ENCODE measurements at places on chromosomes 7 and 10.

GRCh38 chr7:71422104-71422503 is 290.2 kb downstream of the GALNT17 start:
- no peak for DNase-seq

GRCh38 chr7:156845379-156846101 is 47.4 kb downstream of the LMBR1 start:
- no peak for DNase-seq

GRCh38 chr7:105202616-105203015 is 186.1 kb downstream of the SRPK2 start:
- DNase-seq, result no peak

DNA sequence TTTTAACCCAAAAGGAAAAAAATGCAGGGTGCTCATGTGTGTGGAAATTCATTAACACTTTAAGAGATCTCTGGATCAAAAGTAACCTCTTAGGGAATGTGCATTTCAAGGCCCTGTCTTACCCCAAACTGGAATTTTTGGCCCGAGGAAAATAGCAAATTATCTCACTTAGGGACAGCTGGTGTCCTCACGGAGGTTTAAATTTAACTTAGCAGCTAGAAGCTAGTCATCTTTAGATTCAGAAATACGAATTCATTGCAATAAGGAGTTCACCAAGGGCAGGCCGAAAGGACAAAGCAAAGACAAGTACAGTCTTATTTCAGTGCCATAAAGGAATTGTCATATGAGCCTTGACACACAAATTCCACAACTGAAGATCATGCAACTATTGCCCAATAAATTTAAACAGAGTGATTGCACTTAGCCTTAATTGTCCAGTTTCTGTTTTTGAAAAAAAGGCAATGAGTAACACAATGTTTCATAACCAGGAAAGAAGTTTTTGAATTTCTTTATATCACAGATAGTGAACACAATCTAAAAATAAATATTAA is 22.4 kb upstream of the SEMA3C start:
- DNase-seq, result peak; percentile 64

DNA sequence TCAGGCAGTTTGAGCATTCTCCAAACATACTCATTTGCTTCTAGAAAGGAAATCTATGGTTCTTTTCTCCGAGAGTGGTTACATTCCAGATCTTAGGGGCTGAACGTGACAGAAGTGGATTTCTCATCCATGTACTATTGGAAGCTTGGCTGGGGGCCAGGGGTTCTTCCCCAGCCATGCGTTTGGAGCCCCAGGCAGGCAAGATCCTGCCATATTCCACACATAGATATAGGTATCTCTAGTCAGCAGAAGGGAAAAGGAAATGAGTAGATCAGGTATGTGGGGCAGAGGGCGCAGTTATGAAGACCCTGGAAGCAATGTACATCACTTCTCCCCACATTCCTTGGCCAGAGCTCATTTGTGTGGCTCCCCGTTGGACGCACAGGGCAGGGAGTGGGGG is 299.8 kb downstream of the CCDC3 start:
- DNase-seq, result no peak

GRCh38 chr7:137091396-137091795 is 222.9 kb downstream of the CHRM2 start:
- DNase-seq, result no peak

- DNase-seq, result no peak
These were observed 19.2 kb downstream of the ADAP1 start for GRCh38 chr7:935164-935873.

- DNase-seq, result no peak
These were observed 156.5 kb downstream of the DOCK4 start for GRCh38 chr7:112049555-112050249.

DNA sequence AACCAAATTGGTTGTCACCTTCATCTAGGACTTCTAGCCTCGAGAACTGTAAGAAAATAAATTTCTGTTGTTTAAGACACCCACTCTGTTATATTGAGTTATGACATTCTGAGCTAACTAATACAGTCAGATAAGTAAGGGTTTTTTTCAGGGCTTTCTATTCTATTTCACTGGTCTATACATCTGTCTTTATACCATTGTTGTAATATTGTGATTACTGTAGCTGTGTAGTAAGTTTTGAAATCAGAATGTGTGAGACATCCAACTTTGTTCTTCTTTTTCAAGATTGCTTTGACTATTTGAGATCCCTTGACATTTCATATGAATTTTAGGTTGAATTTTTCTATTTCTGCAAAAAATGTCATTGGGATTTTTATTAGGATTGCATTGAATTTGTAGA is 7.5 kb downstream of the IFIT1 start:
- DNase-seq, result peak; percentile 47

GRCh38 chr10:132766291-132766690 is 19.7 kb downstream of the NKX6-2 start:
- DNase-seq, result no peak

DNA sequence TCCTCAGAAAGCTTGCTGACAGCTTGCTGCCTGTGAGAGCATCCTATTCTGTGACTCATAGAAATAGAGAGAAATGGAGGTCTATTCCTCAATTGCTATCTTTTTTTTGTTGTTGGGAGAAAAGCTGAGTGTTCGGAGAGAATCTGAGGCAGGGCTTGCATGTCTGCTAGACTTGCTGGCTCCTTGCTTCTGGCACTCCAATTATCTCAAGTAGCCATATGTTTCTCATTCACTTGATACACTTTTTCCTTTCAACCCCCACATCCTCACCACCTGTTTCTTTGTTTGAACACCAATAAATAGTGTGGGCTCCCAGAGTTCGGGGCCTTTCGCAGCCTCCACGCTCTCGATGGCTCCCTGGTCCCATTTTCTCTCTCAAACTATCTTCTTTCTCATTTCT is 172.2 kb downstream of the SH2D4B start:
- no peak for DNase-seq

DNA sequence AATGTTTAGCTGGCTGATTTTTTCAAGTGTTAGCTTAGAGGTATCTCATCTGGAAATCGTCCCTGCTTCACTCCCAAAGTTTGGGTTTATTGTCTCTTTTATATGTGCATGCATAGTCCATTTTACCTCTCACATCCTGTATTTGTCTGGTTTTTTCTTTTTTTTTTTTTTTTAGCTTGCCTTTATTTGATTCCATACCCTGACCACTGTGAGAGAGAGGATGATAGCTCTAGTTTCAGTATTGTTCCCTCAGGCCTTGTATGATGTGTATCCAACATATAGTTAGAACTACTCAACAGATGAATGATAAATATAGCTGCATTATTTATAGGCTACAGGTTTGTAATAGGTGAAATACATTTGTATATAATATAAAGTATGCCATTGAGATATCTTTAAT is 29.9 kb downstream of the PCGF5 start:
- no peak for DNase-seq

- DNase-seq, result no peak
These were observed 14.2 kb downstream of the IGF2BP3 start for GRCh38 chr7:23456093-23456492.

- peak; percentile 71 for DNase-seq
These were observed at the start of gene MDFIC for GRCh38 chr7:114922026-114922651. Gene MDFIC (plus strand): TSS chr7:114922094. CDS start chr7:114923034, 940 bp downstream.

DNA sequence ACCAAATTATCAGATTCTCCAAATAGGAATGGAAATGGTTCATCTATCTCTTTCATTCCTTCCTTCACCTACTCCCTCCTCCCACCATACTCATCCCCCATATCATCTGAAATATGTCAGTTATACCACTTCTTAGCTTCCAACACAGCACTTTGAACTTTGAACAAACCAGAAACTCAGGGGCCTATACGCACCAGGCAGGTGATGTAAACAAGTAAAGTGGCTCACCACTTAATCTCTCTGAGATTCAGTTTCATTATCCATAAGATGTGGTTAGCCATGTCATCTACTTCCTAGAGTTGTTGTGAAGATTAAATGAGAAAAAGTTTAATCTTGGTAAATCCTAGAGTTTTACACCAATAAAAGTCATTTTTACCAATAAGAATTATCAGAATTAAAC is 65.9 kb upstream of the LRRN3 start:
- DNase-seq, result no peak

- no peak for DNase-seq
These were observed 12.6 kb downstream of the GTF2IRD1 start for GRCh38 chr7:74466196-74466813.

DNA sequence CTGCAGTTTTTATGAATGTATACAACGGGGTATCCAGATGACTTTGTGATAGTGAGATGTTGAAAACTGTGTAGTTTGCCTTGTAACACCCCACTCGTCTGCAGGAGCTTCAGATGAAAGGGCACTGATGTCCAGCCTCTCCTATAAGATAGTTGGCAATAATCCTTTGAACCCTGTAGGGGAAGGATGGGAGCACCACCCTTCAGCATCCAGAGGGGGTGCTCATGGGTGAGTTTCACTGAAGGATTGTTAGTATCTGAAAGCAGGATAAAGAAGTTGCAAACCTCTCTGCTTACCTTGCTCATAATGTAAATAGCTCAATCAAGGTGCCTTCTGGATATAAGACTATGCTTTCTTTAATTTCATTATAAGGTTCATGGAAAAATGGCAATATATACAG is 201.5 kb downstream of the TMEM178B start:
- DNase-seq, result no peak

- no peak for DNase-seq
These were observed 174.4 kb upstream of the PCLO start for GRCh38 chr7:83337050-83337449.

GRCh38 chr7:92768501-92769393 is 67.6 kb downstream of the CDK6 start:
- DNase-seq, result peak; percentile 69

- DNase-seq, result no peak
These were observed 508.4 kb downstream of the NRG3 start for GRCh38 chr10:82383350-82383749.

DNA sequence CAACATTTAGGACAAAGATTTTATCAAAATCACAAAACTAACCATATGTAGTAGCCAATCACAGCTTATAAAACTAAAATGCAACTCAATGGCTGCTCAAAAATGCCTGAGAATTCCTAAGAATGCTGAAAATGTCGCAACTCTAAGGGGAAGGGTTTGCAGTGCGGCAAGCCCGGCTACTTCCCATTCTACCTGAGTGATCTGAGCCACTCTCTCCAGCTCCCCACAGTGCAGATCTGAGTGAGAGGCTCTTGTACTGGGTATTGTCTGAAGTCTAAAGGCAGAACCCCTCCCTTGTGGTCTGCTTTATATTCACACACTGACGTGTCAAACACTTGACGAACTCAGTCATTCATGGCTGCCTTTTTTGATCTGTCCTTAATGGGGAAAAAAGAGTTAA is 28.9 kb downstream of the RAB11FIP2 start:
- DNase-seq, result peak; percentile 2

DNA sequence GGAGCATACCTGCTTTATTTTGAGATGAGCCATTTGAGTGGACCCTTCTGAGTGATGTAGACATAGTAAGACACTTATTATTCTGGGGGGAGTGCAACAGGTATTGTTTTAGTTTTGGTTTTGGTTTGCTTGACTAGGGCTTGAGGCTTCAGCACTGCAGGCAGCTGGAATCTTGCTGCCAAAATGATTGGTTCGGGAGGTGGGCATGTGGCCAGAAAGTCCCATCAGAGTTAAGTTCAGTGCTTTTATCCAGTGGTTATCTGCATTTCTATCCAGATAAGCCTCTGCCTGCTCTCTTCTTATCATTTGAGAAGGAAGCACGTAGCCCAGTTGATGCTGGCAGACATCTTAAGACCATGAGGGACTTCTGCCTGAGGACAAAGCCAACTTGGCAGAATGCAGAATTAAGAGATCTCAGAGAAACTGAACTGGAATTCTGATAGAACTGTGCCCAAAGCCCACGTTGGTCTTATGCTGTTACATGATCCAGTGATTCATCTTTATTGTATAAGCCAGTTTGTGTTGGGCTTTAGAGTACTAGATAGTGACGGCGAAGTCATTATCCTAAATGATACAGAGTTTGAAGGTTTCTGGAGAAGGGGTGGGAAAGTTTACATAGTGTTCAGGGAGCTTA is 9.6 kb upstream of the JAZF1 start:
- no peak for DNase-seq

GRCh38 chr7:127587663-127588018 is 570 bp upstream of the ARF5 start:
- peak; percentile 10 for DNase-seq

GRCh38 chr10:124248056-124249045 is 155.0 kb upstream of the CHST15 start:
- peak; percentile 44 for DNase-seq

GRCh38 chr10:108249940-108250339 is 1085.4 kb upstream of the SORCS1 start:
- DNase-seq, result no peak

DNA sequence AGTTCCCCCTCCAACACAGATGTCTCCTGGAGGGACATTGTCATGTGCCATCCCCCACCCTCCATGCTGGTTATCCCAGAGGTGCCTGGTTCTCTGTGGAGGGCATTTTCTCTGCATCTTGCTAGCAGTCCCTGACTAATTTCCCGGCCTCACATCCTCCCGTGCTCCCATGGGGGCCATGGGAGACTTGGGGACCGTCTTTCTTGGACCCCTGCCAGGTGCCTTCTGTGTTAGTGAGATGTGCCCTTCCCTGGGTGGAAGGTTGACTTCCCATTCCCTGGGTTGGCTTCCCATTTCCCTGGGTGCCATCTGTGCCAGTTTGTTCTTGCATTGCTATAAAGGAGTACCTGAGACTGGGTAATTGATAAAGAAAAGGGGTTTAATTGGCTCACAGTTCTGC is 22.5 kb upstream of the GNA12 start:
- no peak for DNase-seq
